ENCODE measurements at places on chromosomes 1 and 21.

DNA sequence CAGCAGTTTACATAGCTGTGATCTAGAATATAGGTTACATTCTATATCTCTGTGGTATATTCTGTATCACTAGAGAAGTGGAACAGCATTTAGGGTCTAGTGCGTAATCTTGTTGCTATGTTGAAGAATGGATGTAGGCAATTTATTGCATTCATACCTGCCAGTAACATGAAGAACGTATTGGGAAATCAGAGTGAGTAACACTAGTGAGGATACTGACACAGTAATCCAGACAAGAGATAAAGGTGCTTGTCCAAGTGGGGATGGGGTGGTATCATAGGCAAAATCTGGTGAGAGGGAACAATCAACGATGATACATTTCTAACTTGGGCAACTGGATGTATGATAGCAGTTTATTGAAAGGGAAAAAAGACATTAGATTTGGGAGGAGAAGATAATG, 9.8 kb downstream of the PPP2R5A start:
- no peak for DNase-seq

- no peak for DNase-seq
These were observed 18.2 kb upstream of the LHX4 start for GRCh38 chr1:180211860-180212229.

- DNase-seq = no peak
These were observed 14.6 kb downstream of the AJAP1 start for GRCh38 chr1:4668743-4669700.

GRCh38 chr21:16022921-16023320, 293.1 kb downstream of the USP25 start:
- no peak for DNase-seq

- DNase-seq = no peak
These were observed 18.1 kb upstream of the POFUT2 start for GRCh38 chr21:45305836-45306235.

DNA sequence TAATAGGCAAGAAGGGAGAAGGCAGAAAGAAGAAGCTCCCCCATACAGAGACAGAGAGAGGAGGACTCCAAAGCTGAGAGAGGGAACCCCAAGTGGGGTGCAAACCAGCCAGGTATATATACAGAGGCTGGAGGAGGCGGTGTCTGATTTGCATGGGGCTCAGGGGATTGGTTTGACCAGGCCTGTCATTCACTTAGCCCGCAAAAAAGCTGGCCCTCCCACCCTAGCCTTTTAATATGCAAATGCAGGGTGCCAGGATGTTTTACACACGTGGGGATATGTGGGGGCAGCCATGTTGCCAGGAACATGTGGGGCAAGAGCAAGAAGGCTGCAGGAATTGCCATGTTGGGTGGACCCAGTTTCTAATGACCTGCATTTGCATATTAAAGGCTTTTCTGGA, 37.0 kb upstream of the TENT5B start:
- no peak for DNase-seq

GRCh38 chr1:2575801-2576663, 10.5 kb upstream of the PRXL2B start:
- no peak for DNase-seq

GRCh38 chr1:169175461-169175860, 69.0 kb downstream of the ATP1B1 start:
- DNase-seq = no peak

GRCh38 chr21:45094412-45094811, 20.0 kb downstream of the ADARB1 start:
- DNase-seq = peak; percentile 65

- no peak for DNase-seq
These were observed 19.8 kb upstream of the ABCD3 start for GRCh38 chr1:94398356-94398755.

DNA sequence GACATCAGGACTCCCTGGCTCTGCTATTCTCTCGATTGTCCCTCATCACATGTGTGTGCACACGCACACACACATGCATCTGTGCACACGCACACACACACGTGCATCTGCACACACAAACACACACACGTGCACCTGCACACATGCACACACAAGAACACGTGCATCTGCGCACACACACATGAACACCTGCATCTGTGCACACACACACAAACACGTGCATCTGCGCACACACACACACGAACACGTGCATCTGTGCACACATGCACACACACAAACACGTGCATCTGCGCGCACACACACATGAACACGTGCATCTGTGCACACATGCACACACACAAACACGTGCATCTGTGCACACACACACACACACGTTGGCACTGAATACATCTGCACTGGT, 14.7 kb downstream of the S100A7A start:
- DNase-seq = no peak

- no peak for DNase-seq
These were observed 1.7 kb upstream of the LRRC52 start for GRCh38 chr1:165542015-165542631.

GRCh38 chr1:173258479-173259264, 51.5 kb upstream of the TNFSF4 start:
- no peak for DNase-seq

GRCh38 chr21:26136671-26137070, 33.9 kb downstream of the APP start:
- DNase-seq = no peak

- no peak for DNase-seq
These were observed 585.7 kb downstream of the LMO4 start for GRCh38 chr1:87914396-87914795.

- no peak for DNase-seq
These were observed 246.9 kb downstream of the MATN1 start for GRCh38 chr1:30476476-30476875.

- peak; percentile 33 for DNase-seq
These were observed 18.7 kb downstream of the C1orf198 start for GRCh38 chr1:230849451-230850224.

- DNase-seq = peak; percentile 82
These were observed 153.9 kb downstream of the PEX14 start for GRCh38 chr1:10628685-10629084.

GRCh38 chr1:56788102-56788501, 31.1 kb downstream of the FYB2 start:
- DNase-seq = peak; percentile 18

DNA sequence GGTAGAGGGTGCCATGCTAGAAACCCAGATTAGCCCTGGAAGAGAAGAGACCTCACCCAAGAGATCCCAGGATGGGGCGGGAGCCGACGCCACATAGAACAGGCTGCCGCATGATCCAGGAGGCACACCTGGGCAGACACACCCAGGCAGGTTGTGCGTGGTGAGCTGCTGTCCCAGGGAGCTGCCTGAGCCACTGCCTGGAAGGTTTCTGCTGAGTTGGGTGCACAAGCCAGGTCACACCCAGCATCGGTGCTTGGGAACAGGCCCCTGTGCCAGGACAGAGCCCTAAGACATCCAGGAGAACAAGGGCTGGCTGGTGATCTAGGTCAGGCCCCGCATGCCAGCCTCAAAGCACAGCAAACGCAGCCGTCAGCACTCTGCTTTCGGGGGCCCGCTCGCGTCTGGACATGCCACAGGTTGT, 40.2 kb downstream of the CTNNBIP1 start:
- no peak for DNase-seq

GRCh38 chr1:240151136-240151735, 59.6 kb downstream of the FMN2 start:
- no peak for DNase-seq

GRCh38 chr1:235297579-235297978, 30.4 kb downstream of the ARID4B start:
- DNase-seq = no peak
